ENCODE measurements at places on chromosomes 6 and 20.
A peak's percentile ranks its signal among the peaks of the same experiment; 100 is the strongest.

DNA sequence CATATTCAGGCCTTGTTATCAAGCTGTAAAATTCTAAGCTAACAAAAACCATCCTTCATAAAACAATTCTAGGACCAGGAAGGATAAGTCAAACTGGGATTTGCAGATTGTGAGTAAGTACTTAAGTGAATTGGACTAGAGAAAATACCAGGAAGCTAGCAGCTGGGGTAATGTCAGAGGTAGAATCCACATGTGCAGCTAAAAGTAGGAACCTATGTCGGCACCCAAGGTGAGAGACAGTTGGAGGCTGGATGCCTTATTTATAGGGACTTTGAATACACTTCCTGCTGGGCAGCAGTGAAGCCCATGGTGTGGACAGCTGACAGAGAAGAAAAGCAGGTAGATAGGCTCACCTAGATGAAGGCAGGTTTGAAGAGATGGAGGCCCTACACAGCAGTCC, 127.3 kb downstream of the FLRT3 start:
- no peak for DNase-seq

DNA sequence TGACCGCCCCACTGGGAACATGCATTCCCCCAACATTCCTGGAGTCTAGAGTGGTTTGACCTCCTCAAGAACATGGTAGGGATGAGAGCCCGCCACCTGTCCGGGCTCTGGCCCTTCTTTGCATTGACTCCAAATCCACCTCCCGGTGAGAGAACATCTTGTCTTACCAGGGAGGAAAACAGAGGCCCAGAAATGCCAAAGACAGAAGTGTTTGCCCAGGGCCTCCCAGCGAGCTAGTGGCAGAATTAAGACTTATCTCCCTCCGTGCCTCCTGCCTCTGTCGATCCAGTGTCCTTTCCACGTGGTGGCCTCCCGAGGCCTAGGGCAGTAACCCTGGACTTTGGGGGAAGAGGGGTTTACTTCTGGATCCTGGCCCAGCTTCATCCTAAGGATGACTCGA, 134.8 kb downstream of the JPH2 start:
- DNase-seq: no peak

GRCh38 chr6:153309651-153310050, 178.6 kb upstream of the RGS17 start:
- no peak for DNase-seq

DNA sequence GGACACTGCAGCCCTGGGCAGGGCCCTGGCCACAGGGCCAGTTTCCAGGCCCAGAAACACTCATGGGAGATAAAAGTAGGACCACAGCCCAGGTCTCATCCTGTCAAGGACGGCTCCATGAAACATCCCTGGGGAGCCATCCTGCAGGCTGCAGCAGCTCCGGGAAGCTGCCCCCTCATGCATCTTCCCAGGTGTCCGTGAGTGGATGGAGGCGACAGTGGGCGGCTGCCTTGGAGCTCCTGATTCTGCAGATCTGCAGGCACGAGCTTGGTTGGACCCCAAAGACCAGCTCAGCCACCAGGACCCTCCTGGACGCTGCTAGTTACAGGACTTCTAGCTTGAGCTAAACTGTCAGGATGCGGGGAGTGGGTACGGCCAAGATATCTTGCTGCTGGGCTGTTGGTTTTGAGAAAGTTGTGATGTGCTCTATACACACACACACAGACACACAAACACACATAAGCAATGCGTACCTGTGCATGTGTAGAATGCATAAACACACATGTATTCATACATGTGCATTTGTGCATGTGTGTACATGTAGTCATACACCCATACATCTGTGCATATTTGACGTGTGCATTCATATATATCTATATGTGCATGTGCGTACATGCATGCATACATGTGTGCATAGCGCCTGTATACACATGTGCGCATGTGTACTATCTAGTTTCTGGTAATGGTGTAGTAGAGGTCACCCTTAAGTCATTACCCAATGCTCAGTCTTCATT, 297.8 kb downstream of the TAF4 start:
- DNase-seq: no peak

- DNase-seq: peak; percentile 82
Measured at GRCh38 chr20:35680452-35681183, 15.9 kb upstream of the CPNE1 start.

DNA sequence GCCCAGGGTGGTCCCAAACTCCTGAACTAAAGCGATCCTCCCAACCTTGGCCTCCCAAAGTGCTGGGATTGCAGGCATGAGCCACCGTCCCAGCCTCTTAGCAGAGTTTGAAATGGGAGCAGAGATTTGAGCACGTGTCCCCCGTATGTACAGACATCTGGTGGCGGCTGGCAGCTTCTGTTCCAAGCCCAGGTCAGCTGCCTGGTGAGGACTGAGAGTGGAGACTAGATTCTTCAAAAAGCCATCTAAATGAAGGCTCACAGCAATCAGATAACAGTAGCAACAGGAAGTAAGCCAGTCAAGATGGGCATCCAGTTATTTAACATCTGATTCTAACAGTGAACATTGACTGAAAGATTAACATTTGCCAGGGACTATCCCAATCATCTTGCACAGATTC, 128.1 kb upstream of the AKAP12 start:
- DNase-seq: peak; percentile 10

- DNase-seq: no peak
Measured at GRCh38 chr6:55621244-55621643, 42.3 kb upstream of the HMGCLL1 start.

DNA sequence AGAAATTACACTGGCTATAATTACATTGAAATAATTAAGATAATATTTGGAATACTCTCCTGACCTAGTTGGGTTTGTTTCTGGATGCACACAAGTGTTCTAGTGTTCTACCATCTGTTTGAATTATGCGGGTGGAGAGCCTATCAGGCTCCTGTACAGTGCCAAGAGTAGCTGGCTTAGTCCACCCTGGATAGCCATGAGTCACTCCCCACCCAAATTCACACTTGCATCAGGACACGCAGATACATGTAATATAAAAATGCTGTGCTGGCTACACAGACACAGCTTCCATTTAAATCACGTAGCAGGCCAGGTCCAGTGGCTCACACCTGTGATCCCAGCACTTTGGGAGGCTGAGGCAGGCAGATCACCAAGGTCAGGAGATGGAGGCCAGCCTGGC, 686.2 kb upstream of the SLC35B3 start:
- no peak for DNase-seq

GRCh38 chr20:37521061-37521771, at the start of gene NNAT:
NNAT (plus strand) TSS chr20:37521250; CDS start chr20:37521332, 82 bp downstream.
- no peak for DNase-seq

DNA sequence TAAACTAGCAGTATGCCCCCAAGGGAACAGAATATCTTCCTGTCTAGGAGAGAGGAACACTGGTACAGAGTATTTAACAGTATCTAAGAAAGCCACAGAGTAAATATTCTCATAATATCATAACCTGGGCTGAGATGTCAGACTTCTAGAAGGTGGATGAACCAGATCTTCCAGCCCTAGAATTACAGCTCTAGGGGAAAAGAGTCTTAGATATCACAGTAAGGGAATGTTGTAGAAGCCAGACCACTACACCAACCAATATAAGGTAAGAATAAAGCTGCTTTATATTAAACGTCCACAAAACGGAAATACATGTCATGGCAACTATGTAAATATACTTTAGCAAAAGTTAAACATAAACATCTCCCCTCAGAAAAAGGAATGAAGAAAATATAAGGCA, 12.4 kb downstream of the SERINC1 start:
- DNase-seq: no peak

DNA sequence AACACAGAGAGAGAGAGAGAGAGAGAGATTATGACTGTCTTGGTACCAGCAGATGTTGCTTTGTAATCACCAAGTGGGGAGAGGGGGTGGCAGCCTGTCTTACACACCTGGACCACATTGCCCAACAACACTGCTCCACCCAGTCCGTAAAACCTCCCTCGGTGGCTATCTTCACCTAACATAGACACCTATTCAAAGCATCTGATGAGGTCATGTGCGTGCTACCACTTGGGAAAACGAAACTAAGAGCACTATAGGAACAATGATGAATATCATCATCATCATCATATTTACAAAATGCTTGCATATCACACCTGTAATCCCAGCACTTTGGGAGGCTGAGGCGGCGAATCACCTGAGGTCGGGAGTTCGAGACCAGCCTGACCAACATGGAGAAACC, 24.1 kb upstream of the SALL4 start:
- DNase-seq: no peak

DNA sequence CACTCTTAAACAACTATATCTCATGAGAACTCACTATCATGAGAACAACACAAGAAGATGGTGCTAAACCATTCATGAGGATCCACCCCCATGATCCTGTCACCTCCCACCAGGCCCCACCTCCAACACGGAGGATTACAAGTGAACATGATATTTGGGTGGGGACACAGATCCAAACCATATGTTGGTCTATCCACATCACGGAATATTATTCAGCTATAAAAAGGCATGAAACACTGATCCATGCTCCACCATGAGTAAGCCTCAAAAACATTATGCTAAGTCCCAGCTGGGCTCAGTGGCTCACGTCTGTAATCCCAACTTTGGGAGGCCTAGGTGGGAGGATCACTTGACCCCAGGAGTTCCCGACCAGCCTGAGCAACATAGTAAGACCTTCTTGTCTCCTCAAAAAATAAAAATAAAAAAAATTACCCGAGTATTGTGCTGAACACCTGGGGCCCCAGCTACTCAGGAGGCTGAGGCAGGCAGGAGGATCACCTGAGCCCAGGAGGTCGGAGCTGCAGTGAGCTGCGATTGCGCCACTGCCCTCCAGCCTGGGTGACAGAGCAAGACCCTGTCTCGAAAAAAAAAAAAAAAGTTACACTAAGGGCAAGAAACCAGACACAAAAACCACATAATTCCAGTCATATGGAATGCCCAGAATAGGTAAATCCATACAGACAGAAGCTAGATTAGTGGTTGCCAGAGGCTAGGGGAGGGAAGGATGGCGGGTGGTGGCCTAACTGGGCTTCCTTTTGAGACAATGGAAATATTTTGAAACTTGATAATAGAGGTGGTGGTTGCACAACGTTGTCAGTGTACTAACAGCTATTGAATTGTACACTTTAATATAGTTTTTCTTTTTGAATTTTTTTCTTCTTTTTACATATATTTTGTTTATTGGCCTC, 43.1 kb downstream of the ZNF217 start:
- DNase-seq: no peak

GRCh38 chr20:46757754-46758678, 48.6 kb downstream of the SLC2A10 start:
- peak; percentile 85 for DNase-seq

GRCh38 chr6:124319410-124319809, 515.7 kb downstream of the NKAIN2 start:
- DNase-seq: no peak

DNA sequence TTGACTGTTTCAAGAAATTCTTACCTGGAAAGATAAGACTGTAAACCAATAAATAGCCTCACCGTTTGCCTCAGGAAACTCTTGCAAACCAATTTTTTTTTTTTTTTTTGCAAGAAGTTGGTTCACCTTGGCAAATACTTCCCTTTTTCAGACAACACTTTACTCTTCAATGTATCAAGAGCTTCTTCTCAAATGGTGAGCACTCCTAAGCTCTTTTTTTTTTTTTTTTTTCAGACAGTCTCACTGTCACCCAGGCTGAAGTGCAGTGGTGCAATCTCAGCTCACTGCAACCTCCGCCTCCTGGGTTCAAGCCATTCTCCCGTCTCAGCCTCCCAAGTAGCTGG, 22.7 kb upstream of the SNTA1 start:
- peak; percentile 47 for DNase-seq
